ENCODE measurements at places on chromosomes 5 and 9.
A peak's percentile ranks its signal among the peaks of the same experiment; 100 is the strongest.

- no peak for DNase-seq
These were observed 344.6 kb downstream of the OSTF1 start for GRCh38 chr9:75432888-75433287.

DNA sequence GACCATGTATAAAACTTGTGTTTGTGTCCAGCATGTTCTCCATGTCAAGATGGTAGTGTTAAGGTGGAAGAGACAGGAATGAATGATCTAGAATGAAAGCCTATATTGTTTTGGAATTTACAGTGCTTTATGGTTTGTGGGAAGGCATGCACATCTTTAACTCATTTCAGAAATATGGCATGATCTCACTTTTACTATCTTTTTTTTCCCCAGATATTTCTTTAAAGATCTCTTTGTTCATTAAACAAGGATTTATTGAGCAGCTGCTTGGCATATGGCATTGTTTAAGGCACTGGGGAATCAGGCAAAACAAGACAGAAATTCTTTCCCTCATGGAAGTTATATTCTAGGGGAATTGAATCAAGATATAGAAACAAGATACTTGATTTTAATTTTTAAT is 51.7 kb downstream of the SLC12A2 start:
- DNase-seq: no peak

DNA sequence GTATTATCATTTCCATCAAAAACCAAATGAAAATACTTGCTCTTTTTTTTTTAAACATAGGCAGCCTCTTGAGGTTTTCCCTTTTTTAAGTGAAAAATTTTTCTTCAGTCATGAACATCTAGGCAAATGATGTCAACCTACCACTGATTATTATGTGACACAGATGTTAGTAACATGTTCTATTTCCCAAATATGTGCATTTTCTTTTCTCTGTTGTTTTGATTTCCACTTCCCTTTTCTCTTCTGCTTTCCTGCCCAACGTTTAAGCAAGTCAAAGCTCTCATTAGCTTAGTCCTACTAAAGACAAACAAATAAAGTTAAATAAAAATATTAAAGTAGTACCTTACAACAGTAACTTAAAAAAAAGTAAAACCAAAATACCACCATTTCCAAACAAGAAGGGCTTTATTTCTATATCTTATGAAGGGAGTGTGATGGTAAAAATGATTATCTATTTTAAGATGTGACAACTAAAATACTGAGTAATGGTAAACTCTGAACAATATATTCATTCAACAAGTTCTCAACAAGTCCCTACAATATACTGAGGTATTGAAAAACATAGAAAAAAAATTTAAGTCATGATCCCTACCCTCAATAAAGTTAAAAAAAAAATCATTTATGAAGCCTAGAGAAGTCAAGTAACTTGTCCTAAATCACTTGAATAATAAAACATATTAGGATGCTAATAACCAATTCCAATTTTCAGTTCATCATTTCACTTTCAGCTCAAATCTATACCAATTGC is 9.4 kb downstream of the SLC38A9 start:
- DNase-seq: no peak

DNA sequence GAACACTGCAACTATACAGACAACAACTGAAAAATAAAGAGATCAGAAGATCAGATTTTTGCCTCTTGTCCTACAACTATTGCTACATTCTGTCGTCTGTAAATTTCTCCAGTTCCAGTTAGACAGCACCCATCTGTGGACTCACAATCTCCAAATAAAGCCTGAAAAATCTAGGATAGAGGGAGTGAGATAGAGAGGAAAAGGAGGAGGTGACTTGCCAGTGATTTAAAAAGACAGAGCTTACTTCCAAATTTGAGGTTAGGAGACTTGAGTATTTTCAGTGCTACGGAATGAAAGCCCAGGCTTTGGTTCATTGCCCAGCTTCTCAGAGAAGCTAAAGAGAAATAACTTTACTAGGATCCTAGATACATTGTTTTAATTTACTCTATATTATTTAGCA is 63.6 kb downstream of the PTCD2 start:
- no peak for DNase-seq

- DNase-seq: no peak
These were observed 5.1 kb upstream of the ARSI start for GRCh38 chr5:150307617-150308426.

GRCh38 chr5:76334574-76334973 is 68.5 kb upstream of the IQGAP2 start:
- DNase-seq: no peak

- DNase-seq: no peak
These were observed 79.6 kb downstream of the NTNG2 start for GRCh38 chr9:132241483-132241839.

DNA sequence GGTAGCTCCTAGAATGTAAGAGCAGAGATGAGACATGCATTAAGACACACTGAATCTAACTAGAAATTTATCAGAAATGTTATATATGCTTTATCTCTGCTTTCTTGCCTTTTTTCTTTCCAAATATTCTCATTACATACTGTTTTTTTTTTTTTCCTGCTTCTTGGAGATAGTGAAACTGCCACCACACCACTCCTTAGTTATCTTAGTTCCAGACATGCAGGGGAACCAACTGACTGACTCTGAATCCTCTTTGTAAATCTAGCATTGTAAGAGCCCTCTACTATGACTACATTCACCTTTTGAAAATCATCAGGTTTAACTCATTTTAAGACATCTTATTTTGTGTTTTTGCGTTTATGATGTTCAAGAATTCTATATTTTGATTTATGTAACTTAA is 181.3 kb upstream of the ST8SIA4 start:
- DNase-seq: no peak

- no peak for DNase-seq
These were observed 59.2 kb downstream of the SPIN1 start for GRCh38 chr9:88447431-88447830.

- DNase-seq: no peak
These were observed 34.4 kb upstream of the RANBP6 start for GRCh38 chr9:6049798-6050197.

DNA sequence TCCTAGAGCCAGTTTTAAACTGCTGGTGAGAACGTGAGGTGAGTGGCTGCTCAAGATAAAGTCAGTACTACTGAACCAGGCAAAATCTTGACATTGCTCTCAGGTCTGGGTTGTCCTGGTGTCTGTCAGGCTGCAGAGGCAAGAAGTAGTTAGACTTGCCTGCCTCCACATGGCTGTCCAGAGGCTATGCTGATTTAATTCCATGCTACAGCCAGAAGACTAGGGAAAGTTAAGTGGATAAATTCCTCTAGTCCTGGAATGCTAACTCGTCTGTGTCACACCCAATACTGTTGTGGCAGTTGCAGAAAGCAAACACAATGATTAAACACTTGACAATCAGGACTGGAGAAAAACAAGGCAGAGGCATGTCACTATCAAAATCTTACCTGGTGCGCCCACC is 118.9 kb downstream of the ACER2 start:
- DNase-seq: no peak

- no peak for DNase-seq
These were observed 184.8 kb upstream of the CD180 start for GRCh38 chr5:67381236-67381880.

GRCh38 chr5:306011-306805 is 15.3 kb upstream of the AHRR start:
- no peak for DNase-seq

DNA sequence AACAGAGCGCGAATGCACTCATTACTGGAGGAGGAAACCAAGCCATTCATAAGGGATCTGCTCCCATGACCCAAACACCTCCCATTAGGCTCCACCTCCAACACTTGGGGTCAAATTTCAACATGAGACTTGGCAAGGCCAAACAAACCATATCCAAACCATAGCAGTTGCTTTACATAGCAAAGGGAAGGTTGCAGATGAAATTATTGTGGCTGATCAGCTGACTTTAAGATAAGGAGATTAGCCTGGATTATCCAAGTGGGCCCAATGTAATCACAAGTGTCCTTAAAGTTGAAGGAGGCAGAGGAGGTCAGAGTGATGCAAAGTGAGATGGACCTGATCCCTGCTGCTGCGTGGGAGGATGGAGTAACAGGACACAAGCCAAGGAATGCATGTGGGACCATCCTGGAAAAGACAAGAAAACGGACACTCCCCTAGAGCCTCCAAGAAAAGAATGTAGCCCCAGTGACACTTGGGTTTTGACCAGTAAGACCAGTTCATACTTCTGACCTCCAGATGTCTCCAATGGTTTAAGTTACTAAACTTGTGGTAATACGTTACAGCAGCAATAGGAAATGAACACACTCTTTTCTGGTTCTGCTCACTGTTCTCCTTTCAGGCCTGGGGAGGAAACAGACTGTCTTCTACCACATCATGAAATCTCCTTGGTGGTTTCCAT is 167.3 kb downstream of the GNAQ start:
- no peak for DNase-seq

DNA sequence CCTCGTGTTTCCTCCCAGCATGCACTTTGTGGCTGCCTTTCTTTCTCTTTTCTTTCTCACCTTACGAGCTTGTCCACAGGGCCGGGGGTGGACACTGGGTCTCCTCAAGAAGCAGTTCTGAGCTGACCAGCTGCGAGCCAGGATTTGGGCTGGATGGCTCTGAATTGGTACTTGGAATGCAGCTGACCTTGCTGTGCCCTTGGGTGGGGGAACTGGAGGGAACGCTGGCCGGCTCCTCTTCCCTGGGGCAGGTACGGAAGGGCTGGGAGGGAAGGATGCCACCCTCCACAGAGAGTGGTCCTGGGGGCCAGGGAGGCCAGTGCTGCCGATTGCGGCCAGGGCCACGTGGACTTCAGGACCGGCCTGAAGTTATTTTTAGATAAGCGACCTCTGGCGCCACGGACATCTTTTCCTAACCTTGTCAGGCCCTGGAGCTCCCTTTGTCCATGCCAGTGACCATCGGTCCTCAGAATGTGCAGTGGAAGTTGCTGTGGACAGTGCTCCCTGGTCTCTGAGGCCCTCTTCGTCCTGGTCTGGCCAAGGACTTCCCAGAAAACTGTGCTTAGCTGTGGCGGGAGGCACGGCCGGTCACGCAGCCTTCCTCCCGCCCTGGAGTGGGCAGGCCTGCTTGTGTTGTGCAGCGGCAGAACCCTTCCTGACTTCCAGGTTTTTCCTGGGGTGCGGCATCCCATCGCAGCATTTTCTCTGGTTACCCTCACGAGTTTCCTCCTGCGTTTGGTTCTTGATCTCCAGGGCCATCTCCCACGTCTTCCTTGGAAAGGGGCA is 13.5 kb upstream of the AHRR start:
- DNase-seq: no peak

DNA sequence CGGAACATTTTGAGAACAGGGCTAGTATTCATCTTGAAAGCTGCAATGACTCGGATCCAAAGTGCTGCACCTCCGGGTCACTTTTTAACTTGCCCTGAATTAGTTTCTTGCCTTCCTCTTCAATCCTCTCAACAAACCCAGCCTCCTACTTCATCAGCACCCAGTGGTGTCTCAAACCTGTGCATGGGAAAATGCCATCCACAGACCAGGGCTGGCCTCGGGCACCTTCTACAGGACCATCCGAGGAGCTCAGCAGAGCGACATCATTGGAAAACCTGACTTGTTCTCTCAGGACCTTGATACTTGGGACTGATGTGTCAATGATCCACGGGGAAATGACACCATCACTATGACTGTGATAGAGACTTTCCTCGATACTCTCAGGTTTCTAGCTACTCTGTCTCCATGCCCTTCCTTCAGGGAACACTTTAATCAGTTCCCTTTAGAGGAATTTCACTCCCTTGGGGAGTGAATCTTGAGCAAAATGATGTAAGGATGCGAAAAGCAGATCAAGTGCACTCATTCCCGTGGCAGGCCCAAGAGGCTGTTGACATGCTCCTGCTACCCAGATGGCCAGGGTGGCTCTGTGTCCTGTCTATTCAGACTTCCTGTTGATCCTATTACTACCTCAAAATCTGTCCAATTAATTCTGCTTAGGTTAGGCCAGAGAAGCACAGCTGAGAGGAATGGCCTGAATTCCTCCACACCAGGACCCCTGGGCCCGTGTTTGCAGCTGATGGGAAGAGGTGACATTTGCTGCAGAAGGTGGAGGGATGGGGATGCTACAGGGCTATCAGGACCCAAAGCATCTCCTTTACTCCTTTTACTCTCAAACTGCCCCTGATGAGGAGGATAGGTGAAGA is 96.5 kb upstream of the SLC25A48 start:
- DNase-seq: no peak

DNA sequence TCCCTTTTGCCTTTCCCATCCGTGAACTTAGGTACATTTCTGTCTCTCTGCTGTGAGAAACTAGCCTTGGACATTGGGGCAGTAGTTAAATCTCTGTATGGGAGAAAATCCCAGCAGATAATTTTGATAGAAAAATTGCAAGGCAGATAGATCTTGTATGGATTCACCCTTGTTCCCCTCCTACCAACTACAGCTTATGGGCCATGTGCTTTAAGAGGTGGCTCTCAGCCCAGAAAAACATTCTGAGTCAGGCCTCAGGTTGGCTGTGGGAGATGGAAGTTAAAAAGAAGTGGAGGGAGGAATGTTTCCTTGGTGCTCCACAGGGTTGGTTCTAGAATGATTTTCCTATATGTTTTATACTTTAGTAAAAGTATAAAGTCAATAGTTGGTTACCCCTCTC is 1.4 kb upstream of the KDM3B start:
- no peak for DNase-seq

- no peak for DNase-seq
These were observed 38.2 kb downstream of the WDR70 start for GRCh38 chr5:37417347-37417746.

- DNase-seq: peak; percentile 44
These were observed at the start of gene FYB1 for GRCh38 chr5:39219437-39219836. FYB1 (minus strand) TSS chr5:39219563; CDS start chr5:39202960, 16,603 bp downstream.

GRCh38 chr5:61822584-61822983 is 483.4 kb upstream of the KIF2A start:
- no peak for DNase-seq

GRCh38 chr9:116870566-116870965 is 183.5 kb downstream of the TRIM32 start:
- peak; percentile 83 for DNase-seq

DNA sequence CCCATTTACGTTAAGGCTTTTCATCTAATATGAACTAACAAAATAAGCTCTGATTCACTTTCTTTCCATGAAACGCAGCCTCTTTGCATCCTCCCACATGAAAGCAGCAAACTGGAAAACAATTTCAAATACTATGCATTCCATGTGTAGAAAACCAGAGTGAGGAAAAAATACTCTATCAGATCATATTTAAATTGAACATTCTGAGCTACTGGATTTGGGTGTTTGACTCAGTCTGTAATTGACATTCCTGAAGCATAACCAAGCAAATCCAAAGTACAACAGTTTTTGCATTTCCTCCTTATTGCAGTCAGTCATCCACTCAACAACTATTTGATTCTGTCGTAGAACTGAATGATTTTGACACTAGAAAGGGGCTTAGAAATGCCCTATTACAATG is 399.1 kb upstream of the NMUR2 start:
- DNase-seq: peak; percentile 51

DNA sequence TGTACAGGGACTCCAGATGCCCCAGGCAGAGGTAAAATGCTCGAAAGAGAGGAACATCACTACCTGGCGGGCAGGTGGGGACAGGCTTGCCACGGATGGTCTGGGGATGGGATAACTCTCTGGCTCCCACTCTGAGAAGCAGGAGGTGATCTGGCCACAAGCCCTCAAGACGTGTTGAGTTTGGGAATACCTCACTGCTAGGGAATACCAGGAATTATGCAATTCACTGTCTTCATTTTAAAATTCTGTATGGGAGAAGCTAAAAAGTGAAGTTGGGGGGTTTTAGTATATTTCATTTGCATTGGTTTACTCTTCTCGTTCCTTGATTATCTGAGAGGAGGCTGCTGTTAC is 510.4 kb downstream of the CCDC171 start:
- DNase-seq: no peak

- no peak for DNase-seq
These were observed 7.5 kb downstream of the OBP2B start for GRCh38 chr9:133201424-133202144.

GRCh38 chr5:177103523-177104253 is 17.0 kb downstream of the FGFR4 start:
- no peak for DNase-seq

Measured in kidney (tissue), 22 donors.